ENCODE measurements at places on chromosomes 1 and 21.

GRCh38 chr1:106178791-106179190 is 877.7 kb upstream of the PRMT6 start:
- no peak for DNase-seq

DNA sequence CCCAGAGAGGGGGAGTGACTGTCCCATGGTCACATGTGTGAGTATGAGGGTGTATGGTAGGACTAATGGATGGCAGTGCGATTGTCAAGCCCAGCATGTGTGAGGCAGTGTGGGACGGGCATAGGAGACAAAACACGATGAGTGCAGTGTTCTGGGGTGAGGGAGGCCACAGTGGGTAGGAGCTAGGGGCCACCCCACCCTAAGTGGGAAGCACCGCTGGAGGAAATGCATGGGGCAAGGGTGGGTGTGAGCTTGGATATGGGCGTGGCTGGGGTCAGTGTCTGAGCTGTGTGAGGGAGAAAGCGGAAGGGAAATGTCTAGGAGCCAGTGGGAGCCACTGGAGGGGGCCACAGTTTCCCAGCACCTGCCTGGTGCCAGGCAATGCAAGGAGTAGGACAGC is 56.5 kb downstream of the FOXO6 start:
- DNase-seq, result no peak

- DNase-seq, result no peak
Measured at GRCh38 chr1:155175281-155175926, 1.8 kb downstream of the TRIM46 start.

- no peak for DNase-seq
Measured at GRCh38 chr1:2251786-2252185, 23.7 kb downstream of the SKI start.

DNA sequence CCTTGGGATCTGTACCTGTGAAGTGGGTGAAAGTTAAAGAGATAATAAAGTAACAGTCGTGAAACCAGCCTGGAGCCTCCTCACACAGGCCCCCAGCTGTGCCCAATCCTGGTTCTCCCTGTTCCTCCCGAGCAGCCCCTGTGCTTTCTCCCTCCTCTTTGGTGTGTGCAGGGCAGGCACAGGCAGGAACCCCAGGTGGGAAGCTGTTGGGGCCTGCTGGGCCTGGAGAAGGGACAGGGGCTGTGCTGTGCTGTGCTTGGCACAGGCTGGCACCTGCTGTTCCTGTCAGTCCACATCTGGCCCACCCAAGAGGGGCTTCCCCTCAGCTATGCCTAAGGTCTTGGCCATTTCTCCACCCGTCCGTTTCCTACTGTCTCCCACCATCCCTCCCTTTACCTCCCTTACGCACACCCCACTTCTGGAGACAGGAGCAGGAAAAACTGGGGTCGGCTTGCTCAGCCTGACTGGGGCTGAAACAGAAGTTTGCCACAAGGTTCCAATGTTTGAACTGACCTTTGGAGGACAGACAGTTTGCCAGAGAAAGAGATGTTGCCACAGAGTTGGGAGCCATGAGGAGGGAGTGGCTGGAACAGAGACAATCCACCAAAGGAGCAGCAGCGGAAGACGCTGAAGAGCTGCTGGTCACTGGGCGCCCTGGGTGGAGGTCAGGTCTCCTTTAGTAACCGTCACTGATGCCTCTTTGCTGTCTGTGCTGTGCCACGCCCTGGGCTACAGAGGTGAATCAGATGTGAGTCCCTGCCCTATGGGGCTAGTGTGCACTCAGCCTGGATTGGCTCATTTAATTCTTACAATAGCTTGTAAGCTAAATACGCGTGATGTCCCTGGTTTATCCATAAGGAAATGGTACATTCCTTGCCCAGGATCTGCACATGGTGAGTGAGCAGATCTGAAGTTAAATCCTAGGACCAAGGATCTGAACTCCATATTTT is 18.8 kb upstream of the ARTN start:
- DNase-seq, result no peak

GRCh38 chr21:42311160-42311559 is 4.0 kb downstream of the TFF3 start:
- DNase-seq, result no peak

DNA sequence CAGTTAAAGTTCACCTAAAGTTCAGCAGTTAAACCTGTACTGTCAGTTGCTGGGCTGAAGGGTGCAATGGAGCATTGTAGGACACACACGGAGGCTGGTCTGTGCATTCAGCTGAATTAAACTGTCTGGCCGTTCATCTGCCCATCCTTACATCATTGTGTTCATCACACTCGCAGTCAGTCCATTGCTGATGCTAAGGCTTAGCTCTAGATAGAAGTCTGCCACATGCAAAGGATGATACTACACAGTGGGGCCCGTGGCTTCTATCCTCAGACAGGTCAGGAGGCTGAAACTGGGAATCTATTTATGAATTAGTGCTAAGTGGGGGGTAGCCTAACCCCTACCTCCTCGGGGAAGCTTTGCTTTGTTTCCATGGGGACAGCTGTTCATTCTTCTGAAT is 60.4 kb downstream of the CNIH3 start:
- DNase-seq, result no peak
